ENCODE measurements at places on chromosomes 16 and 17.
A peak's percentile ranks its signal among the peaks of the same experiment; 100 is the strongest.

DNA sequence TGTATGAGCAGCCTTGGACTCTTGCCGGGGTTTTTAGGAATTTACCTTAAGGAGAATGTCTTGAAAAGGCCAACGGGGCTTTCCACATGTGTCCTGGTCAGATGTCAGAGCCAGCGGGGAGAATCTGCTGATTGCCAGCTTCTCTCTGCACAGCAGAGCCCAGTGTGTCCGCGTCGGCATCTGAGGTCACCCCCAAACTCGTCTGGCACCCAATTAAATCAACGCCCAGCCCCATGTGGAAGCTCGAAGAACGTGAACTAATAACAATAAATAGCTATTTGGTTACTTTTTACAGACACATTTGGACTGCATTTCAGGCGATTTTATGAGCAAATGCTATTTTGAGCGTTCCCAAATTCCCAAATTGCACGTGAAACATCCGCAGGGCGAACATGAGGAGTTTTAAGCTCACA, 303.5 kb downstream of the FOXL1 start:
- no peak for DNase-seq

DNA sequence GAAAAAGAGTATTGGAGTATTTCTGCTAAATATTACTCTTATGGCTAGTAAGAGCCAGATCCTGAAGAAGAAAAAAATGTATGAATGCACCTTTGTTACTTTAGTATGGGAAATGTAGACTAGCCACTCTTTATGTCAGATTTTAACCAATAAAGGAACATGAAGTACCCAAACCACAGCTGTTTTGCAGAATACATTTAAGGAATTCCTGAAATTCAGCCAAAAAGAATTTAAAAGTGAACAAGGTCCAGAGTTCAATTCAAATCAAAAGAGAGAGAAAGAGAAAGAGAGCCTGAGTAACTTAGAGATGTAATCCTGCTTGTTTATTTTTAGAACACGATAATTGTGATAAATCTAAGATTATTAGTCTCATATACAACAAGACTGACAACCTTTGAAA, 1.2 kb downstream of the KCNJ16 start:
- DNase-seq: no peak

GRCh38 chr16:1076801-1077576, 4.4 kb downstream of the SSTR5 start:
- DNase-seq: no peak

- no peak for DNase-seq
Observed at GRCh38 chr16:66740010-66740409, 11.4 kb downstream of the DYNC1LI2 start.

DNA sequence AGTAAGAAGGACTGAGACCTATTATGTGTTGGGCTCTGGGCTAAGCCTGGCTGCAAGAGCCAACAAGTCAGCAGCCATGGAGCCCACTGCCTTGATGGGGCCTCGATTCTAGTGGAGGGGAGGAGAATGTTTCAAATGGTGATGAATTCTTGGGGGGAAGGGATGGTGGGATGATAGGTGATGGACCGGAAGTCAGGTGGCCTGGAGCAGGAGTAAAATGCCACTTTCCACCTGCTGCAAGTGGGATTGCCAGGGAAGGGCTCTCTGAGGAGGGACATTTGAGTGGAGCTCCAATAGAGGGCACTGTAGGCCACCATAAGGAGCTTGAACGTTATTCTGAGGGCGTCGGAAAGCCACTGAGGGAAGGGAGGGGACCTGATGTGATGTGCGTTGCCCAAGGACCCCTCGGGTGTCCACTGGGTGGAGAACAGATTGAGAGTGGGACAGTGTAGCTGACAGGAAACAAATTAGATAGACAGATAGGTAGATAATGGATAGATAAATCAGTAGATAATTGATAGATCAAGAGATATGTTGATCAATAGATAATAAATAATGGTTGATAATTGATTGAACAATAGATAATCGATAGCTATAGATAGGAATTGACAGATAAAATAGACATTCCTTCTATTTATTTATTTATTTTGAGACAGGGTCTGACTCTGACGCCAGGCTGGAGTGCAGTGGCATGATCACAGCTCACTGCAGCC, 18.2 kb upstream of the NXPH3 start:
- DNase-seq: no peak

DNA sequence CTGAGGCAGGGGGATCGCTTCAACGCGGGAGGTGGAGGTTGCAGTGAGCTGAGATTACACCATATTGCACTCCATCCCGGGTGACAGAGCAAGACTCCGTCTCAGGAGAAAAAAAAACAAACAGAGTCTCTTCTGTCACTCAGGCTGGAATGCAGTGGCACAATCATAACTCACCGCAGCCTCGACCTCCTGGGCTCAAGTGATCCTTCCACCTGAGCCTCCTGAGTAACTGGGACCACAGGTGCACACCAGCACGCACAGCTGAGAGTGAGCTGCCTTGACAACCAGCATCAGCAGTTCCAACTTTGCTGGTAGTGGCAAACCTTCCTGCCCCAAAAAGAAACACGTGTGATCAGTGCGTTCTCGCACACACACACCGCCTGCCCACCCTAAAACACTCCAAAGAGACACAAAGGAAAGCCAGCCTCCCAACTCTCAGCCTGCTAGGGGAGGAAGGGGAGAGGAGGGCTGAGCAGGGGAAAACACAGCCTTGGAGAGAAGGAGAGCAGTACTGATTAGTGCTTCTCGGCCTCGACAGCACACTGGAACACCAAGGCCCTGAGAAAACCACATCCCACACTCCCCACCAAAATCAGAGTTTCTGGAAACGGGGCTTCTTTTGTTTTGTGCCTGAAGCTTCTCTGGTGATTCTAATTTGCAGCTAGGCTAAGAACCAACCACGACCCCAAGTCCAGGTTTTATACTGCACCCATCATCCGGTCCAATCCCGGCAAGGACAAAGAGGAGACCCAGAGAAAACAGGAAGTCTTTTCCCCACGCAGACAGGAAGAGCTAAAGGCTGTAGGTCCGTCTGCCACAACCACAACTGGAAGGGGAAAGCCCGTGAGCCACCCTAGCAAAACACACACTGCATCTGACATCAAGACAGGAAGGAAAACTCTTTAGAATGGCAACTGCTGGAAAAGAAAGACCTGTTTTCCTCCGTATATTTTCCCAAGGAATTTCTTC, 28.8 kb downstream of the ZCCHC14 start:
- peak; percentile 17 for DNase-seq

DNA sequence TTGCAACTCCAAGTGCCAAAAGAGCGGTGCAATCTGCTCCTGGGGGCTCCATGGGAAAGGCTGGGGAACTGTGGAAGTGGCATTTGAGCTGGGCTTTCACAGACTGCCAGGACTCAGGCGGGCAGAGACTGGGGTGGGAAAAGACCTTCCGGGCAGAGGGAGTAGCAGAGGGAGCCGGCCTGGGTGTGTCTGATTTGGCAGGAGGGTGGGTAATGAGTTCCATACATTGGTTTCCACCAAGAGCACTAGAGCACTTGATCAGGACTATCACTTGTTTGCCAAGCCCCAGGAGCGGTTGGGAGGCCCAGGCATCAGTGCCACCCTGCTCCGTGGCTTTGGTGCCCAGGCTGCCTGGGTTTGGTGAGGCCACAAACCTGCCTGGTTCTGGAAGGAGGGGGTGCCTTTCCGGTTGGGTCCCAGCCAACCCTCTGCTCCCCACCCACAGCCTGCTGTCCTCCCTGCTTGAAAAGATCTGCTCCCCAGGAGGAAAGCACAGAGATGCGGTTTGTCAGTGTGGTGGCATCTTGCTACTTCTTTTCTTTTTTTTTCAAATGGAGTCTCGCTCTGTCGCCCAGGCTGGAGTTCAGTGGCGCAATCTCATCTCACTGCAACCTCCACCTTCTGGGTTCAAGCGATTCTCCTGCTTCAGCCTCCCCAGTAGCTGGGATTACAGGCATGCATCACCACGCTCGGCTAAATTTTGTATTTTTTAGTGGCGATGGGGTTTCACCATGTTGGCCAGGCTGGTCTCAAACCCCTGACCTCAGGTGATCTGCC, 3.5 kb upstream of the TRIM47 start:
- DNase-seq: no peak

GRCh38 chr16:69476920-69477443, 52.6 kb downstream of the CYB5B start:
- no peak for DNase-seq

GRCh38 chr17:78842881-78843565, 2.4 kb upstream of the USP36 start:
- DNase-seq: peak; percentile 56

GRCh38 chr17:76435751-76436150, 17.2 kb downstream of the UBE2O start:
- DNase-seq: no peak

DNA sequence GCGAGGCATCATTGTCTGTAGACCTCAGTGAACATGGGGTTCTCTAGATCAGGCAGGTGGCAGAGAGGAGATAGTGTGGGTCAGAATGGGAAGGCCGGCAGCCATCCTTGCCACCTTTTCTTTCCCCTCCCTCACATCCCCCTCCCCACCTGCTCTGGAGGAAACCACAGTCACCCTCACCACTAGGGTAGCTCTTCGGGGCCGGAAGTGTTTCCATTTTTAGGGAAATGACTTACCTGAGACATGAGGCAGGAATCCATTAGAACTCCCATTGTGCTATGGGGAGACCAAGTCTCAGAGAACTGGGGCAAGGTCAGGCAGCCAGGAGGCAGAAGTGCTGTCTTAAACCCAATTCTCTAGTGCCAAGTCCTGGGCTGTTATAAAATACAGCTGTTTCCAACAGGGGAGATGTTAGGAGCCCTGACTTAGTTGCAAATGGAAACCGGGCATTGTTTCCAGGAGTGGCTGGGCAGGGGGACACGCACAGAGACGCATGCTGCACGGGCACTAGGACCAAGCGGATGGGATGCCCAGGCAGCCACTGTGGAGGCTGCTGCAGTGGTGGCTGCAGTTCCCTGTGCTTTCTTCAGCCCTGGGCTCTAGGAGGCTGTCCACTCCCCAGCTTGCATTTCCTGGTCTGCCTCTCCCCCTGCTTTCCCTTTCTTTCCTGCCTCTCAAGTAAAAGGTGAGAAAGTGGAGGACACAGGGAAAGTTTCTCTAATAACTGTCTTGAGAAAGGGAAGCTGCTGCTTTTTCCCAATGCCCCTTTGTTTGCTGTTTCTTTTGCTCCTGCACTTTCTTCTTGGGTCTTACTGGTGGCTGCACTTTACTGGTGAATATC, 2.8 kb downstream of the HAS3 start:
- no peak for DNase-seq

DNA sequence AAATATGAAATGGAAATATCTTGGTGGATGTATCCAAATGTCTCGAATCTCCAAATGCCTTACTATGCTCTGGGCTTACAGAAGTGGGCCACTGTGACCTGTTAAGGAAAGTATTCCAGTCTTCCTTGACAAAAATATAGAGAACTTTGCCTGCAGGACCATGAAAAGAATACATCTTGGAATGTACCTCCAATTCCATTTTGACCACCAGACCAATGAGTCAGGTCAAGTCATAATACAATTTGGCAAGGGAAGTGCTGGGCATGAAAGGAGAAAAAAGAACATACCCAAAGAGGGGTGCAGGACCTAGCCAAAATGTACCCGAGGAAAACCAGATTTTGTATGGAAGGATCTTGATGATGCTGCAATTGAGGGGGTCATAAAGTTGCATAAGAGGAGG, 1153.7 kb upstream of the GOT2 start:
- DNase-seq: no peak

DNA sequence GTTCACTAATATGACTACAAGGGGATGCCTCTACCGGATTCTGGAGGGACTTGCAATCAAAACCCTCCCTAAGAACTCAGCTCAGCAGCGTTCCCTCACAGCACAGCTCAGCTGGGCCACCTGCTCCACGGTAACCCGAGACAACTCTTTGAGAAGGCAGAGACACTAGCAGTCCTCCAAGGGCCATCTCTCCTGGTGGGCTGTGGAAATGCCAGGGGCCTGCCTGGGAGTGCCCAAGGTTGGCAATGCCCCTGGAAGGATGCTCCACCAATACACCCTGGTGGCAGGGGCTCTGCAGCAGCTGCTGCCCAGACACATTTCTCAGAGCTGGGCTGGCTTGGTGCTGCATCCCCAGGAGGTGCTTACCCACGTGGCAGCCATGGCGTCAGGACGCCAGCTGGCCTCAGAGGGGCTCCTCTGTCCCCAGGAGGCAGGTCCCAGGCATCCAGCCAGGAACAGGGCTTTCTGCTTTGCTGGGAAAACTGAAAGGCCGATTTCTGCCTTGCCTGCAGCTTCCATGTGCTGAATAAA, 16.5 kb downstream of the CDIP1 start:
- DNase-seq: no peak

GRCh38 chr16:57307365-57307764, 22.9 kb upstream of the PLLP start:
- DNase-seq: no peak

DNA sequence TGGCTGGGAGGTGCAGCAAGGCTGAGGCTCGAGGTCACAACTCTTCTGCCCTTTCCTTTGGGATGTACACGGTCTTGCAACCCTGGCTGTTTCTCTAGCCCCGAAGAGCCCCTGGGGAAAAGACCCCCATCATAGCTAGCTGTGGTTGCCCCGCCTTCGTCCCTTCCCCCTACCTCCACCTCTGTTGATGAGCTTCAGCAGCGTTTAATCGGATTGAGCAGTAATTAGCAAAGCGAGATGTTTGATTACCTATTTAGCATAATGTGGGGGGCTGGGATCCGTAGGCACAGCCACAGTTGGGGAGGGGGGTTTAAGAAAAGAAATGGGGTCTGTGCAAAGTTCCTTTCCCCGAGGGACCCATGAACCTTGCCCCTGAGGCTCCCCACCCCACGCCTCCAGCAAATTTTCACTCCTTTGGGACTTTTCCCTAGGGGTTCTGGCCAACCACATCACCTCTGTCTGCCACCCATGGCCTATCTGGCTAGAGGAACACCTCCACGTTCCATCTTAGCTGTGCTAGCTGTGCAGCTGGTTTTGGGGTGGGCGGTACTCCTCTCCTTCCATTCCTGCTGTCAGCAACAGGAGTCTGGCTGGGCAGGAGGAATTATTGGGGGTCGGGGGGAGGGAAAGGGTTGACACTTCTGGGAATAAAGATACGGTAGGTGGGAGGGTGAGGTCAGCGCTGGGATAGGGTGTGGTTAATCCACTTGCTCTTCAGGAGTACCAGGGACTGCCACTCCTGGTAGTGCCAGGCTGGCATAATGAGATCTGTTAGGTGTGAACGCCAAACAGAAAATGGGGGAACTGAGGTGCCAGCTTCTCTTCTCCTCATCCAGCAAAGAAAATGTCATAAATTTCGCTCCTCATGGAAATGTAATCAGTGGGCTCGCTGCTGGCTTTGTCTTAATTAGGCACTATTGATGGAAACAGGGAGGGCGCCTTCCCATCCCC, 1.3 kb upstream of the DNAH2 start:
- DNase-seq: no peak

GRCh38 chr17:12463102-12463501, 202.6 kb upstream of the MYOCD start:
- no peak for DNase-seq

Data from activated T-cell treated with anti-CD3 and anti-CD28 coated beads, Interleukin-2, amount 50 U/mL, for 4 hours (primary cell).